DND-41 (cell line): ENCODE measurements at places on chromosomes 5 and 9.
A peak's percentile ranks its signal among the peaks of the same experiment; 100 is the strongest.

- DNase-seq: no peak
These were observed 568.5 kb upstream of the RIOK2 start for GRCh38 chr5:97751540-97751939.

DNA sequence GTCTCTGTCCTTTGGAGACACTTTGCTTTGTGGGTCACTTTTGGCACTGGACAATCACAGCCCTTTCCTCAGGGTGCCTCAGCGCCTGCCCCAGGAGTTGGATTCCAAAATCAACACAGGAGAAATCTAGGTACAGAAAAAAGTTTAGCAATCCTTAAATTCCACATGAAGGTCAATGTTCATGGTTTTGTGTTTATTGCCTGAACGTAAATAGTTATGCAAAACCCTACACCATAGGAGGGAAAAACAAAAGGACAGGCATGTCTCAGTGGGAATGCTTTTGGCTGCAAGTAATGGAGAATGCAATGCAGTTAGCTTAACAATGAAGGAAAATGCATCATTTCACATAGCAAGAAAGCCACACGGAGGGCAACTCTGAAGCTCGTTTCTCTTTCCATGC, 6.5 kb upstream of the HMCN2 start:
- DNase-seq: no peak

DNA sequence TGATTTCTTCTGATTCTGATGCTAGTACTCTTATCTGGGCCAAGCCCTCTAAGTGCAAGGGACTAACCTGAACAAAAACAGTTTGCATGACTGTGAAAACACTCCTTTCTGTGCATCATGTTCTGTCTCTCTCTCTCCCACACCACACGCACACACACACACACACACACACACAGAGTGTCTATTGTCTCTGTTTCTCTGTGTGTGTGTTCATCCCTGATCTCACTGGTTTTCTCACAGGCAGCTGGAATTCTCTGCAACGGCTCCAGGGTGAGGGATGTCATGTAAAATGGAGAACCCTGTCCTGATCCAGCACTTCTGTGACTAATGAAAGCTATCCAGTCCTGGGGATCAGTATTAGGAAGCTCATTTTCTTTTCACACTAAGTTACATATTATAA, 453.1 kb upstream of the RGMB start:
- DNase-seq: no peak

GRCh38 chr5:76805821-76806505, 12.9 kb upstream of the F2RL1 start:
- no peak for DNase-seq

DNA sequence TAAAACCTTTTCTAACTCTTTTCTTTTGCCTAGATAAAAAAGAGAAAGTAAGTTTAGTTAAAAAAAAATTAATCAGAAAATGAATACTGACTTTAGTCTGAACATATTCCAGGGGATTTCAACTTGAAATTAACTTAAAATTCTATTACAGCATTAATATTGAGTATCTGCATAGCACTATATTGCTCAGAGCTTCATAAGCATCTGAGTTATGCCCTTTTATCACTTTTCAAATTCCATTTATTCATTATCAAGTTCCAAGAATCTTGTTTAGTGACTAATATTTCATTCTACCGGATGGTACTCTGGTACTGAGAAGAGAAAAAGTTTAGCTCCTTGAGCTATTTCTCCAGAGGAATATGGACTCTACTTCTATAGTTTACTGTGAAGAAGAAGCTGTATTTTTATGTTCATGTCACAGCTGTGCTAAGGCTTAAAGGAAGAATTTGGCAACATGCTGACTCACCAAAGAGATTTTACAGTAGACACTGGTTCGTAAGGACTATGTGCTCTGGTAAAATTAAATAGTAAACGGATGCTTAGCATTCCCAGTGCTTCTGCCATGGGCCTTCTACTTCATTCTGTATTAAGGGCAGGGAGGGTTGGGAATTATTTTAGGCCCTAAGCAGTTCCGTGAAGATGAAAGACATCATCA, 285.2 kb upstream of the SEMA6A start:
- no peak for DNase-seq

GRCh38 chr5:136420168-136420898, 55.0 kb upstream of the TRPC7 start:
- DNase-seq: no peak

- no peak for DNase-seq
These were observed 417.7 kb upstream of the CLINT1 start for GRCh38 chr5:158276692-158277091.

DNA sequence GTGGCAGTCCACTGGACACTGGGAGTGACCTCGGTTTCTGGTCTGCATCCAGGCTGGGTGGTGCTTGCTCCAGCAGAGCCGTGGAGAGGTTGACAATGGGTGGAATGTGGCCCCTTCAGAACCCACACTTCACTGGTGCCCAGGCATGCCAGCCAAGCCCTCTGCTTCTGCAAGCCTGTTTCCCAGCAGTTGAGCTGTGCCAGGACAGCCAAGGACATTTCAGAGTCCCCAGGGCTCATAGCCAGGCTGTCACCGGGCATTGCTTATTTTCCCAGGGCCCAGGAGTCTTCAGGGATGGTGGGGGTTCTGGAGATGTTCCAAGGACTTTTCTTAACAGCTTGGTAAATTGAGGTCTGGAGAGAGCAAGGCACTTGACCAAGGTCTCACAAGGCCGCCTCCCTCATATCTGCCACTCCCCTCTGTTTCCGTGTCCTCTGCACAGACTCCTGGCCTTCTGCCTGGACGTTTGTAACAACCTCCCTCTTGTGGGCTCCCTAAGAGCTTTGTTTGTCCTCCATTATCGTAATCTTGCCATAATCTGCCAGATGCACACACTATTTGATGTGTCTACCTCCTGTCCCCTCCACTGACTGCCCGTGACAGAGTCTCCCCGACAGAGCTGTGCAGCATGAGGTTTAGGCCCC, 3.8 kb upstream of the NDST1 start:
- no peak for DNase-seq

DNA sequence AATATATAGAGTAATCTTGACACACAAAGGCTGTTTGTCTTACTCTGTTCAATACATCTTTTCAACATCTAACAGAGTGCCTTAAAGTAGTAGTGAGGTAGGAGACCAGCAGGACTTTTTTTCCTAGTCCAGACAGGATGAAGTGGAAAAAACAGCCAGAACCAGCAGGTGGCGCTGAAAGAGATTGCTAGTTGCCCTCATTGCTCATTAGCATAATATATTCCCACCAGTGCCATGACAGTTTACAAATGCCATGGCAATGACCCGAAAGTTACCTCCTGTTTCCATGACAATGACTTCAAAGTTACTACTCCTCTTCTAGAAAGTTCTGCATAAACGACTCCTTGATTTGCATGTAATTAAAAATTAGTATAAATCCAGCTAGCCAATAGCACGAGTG, 387.4 kb downstream of the ACTL7B start:
- DNase-seq: peak; percentile 34

DNA sequence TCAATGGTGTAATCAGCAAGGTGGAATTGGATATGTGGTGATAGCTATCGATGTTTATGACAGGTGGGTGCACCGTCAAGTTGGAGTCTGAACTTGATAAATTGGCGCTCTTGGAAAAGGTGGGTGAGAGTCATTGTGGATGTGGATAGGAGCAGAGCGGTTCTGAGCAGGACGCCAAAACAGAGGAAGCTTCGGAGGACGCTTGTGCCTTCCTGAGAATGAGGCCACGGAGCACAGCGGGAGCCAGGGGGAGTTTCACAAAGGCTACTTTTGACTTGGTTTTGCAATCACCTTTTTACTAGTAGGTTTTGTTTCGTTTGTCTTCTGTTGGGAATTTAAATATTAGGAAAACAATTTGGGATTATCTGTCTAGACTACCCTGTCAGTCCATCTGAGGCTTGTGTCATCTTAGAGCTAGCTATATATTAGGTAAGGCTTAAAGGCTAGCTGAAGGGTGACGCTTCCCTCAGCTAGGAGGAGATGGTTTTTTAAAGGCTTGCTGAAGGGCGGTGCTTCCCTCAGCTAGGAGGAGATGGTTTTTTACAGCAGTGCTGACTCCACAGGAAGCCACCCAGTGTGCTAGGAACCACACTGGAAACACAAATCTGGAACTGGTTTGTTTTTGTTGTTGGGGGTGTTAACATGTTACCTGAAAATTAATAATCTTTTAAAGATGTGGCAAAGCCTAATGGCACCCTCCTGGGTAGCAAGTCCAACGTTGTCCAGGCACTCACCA, 142.4 kb upstream of the IRX4 start:
- no peak for DNase-seq

DNA sequence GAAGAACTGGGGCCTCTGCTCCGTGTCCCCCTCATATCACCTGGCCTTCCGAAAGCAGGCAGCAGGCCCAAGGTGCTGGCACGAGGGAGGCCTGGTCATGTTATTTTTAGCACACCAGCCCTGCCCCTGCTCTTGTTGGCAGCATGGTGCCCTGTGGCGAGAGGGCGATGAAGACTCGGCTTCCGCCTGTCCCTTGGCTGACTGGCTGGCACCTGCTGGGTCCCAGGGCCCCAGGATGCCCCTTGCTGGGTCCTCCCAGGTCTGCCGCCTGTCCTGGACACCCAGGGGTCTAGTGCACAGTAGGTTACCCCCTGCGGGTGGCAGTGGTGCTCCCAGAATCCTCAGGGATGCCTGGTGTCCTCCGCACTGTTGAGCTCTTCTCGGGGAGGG, 77.0 kb downstream of the RXRA start:
- no peak for DNase-seq

DNA sequence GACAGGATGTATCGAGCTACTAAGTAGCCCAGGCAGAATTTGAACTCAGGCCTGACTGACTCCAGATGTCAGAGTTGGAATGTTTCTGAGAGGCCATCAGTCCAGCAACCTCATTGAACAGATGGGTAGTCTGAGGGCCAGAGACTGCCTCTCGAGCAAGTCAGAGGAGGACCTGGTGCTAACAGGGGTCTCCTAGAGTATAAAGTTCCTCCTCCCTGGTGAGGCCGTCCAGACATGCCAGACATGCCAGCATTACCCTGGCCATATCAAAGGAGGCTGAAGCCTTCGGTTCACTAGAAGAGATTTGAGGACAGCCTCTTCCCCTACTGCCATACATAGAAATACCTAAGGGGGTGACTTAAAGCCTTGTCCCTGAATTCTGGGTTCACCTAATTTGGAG, 81.2 kb downstream of the ZNF618 start:
- DNase-seq: no peak

- peak; percentile 51 for DNase-seq
These were observed 157.1 kb downstream of the ARRDC3 start for GRCh38 chr5:91225848-91226686.

DNA sequence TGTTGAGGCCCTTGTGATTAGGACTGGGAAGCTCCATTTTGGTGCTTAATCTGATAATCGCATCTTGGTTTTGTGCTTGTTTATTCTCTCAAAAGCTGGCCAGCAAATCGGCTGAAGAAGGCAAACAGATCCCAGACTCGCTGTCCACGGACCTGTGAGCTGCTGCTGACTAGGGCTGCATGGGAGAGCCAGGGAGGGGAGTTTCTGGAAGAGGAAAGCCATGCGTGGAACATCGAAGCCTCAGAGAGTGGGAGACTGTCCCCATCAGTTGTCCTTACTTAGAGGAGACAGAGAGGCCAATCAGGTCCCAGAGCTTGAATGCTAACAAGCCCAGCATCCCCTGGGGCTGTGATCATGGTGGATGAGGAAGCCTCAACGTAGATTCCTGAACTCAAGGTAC, 23.0 kb upstream of the FOXI1 start:
- DNase-seq: no peak

DNA sequence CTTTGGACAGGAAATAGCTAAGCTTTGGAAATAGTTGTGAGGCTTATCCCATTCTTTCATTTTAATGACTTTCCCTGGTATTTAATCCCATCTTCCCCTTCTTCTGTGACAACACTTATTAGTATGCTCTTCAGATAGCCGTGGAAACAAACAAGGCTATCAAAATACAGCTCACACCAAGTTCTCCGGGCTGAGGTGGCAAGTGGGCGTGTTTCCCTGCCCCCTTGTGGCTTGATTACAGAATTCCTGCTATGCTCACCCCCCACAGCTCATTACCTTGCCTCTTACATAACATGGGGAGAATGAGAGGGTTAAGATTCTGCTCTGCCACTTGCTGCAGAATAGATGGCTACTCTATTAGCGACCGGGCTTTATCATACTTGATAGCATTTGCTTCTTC, 437.1 kb upstream of the TLE4 start:
- DNase-seq: peak; percentile 4

- DNase-seq: no peak
These were observed 780 bp upstream of the CCNJL start for GRCh38 chr5:160312960-160313727.

- DNase-seq: no peak
These were observed 142.9 kb downstream of the OLFM1 start for GRCh38 chr9:135230386-135230765.

DNA sequence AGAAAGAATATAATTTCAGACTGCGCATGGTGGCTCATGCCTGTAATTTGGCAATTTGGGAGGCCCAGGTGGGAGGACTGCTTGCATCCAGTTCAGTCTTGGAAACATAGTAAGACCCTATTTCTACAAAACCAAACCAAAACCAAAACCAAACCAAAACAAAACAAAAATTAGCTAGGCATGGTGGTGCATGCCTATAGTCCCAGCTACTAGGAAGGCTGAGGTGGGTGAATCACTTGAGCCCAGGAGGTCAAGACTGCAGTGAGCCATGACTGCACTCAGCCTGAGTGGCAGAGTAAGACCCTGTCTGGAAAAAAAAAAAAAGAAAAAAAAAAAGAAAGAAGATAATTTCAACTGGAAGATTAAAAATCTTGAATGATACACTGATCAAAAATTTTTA, 137.0 kb upstream of the ACOT12 start:
- no peak for DNase-seq

- no peak for DNase-seq
These were observed 11.5 kb downstream of the PDLIM4 start for GRCh38 chr5:132268769-132269551.

GRCh38 chr5:113187906-113188305, 211.3 kb downstream of the DCP2 start:
- DNase-seq: no peak

GRCh38 chr5:129382921-129383672, 77.0 kb upstream of the ADAMTS19 start:
- DNase-seq: no peak

DNA sequence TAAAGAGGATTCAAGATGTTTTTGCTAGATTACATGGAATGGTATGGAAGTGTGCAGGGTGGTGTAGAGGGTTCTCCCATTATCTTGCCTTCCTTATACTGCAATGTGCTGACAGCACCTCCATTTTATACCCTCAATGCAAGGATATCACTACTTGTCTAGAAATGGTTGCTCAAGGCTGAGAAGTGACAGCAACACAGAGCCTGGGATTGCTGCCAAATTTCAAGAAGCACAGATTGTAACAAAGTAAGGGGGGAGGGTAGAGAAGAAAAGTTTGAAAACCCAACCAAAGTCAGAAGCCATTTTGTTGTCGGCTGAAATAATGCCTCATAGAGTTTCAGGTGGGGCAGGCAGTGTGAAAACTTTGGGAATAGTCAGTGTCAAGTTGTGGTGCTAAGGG, 29.8 kb downstream of the PCDHAC2 start:
- DNase-seq: no peak

DNA sequence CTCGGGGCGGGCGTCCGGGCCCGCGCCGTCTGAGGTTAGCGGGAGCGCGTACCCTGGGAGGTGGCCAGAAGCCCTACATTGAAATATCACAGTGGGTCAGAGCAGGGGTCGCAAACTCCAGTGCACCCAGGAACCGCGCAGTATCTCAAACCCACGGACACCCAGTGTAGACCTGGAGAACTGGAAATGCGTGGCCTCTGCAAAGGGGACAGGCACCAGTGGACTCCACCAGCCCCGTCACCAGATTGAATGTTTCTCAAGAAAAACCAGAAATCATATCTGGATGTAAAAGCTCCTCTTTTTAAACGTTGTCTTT, 117.6 kb upstream of the SMIM23 start:
- DNase-seq: no peak
